ENCODE measurements at places on chromosomes 13 and 19. TPM values are rescaled to one million over a fixed set of nuclear protein-coding genes. Genes with fewer than 3 reads are reported as not detected.

ZNF441 gene
- 6.6 TPM for total RNA-seq

- DNase-seq = no peak
These were observed 29.5 kb upstream of the AKT2 start for GRCh38 chr19:40314656-40315055.

GRCh38 chr13:113441661-113442060 is 11.6 kb downstream of the ADPRHL1 start:
- DNase-seq = no peak

DNA sequence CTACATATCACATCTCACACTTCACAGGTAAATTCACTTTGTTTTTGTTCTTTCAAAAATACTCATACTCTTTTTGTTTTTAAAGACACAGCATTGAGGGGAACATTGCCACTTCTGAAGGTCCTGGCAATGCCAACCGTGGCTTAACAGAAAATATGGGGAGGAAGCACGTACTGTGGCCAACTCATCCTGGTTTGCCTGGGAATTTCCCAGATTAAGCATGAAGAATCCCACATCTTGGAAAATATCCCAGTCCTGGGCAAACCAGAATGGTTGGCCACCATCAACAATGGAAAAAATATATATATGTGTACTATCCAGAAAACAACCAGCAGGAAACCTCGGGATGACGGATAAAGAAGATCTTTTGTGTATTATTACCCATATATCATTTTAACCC is 1032.2 kb upstream of the SLC10A2 start:
- DNase-seq = no peak

GRCh38 chr19:2010135-2010668 is 5.3 kb downstream of the BTBD2 start:
- no peak for DNase-seq

- no peak for DNase-seq
These were observed 45.5 kb downstream of the LYL1 start for GRCh38 chr19:13057147-13057572.

DNA sequence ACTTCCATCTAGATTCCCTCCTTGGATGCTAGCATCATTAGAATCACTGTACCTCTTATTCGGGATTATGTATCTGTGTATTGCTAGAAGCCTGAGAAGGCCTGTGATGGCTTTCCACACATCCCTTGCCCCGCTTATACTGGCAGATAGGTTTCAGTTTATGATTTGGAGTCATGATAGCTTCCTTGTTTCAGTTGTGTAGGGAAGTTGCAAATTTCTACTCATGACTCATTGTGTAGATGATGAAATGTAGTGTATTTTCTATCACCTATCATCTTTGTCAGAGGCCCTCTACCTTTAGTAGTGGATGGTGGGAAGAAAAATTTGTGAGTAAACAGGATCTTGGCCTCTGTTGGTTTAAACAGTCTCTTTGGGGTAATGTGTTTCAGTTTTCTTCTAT is 165.2 kb downstream of the GGACT start:
- DNase-seq = no peak

DNA sequence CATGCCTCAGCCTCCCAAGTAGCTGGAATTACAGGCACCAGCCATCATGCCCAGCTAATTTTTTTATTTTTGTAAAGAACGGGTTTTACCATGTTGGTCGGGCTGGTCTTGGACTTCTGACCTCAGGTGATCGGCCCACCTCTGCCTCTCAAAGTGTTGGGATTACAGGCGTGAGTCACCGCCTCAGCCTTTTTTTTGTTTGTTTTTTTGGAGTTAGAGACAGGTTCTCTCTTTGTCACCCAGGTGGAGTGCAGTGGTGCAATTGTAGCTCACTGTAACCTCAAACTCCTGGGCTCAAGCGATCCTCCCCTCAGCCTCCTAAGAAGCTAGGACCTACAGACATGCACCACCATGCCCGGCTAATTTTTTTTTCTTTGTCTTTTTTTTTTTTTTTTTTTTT is 15.6 kb upstream of the NOTCH3 start:
- DNase-seq = no peak

- no peak for DNase-seq
These were observed 49.3 kb upstream of the IL17D start for GRCh38 chr13:20654156-20654555.

DNA sequence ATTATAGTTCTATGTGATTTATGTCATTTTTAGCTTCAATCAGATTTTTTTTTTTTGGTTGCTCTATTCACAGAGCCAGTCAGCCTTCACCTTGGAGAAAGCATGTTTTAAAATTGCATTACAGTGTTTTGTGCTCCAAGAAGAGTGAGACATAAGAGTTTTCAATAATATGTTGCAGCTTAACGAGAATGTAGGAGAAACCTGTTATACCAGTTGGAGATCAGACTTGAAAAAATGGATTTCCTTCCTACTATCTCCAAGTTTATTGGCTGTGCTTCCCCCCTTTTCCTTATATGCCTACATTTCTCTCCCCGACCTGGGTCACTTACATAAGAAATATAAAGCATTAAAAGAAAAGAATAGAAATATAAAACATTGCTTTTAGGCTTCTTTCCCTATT is 123.9 kb upstream of the ARGLU1 start:
- no peak for DNase-seq

DNA sequence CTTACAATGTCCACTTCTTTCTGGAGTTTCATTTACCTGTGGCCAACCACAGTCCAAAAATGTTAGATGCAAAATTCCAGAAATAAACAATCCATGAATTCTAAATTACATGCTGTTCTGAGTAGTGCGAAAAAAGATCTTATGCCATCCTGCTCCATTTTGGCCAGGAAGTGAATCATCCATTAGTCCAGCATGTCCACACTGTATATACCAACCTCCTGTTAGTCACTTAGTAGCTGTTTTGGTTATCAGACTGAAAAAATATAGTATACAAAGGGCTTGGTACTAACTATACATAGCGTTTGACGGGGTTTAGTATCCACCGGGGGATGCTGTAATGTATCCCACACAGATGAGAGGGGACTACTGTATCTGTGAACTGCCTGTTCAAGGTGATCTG is 618.0 kb upstream of the ARGLU1 start:
- no peak for DNase-seq

DNA sequence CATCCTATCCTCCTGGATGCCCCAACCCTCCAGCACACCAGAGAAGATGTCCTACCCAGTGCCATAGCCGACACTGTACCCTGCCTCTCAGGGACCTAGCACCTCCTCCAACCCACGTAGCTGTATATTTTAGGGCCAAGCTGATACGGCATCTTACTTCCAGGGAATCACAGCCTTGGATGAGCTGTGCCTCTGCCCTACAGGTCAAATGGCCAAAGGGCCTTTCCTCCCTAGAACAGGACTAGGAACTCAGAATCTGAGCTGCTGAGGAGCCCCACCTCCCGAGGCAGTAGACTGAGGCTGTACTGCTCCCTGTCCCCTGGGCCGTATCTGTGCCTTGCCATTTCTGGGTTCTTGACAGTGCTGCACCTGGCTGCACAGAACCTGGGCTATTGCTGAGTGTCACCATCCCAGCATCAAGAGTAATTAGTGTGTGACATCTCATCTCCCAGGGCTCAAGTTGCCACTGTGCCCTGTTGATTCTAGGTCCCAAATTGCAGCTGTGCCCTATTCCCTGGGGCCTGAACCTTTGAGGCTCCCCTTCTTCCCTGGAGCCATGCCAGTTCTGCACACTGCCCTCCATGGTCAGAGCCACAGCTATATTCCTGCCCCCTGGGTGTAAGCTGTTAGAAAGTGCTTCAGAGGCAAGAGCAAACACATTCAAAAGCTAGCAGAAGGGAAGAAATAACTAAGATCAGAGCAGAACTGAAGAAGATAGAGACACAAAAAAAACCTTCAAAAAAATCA is 41.0 kb downstream of the VWA8 start:
- no peak for DNase-seq

DNA sequence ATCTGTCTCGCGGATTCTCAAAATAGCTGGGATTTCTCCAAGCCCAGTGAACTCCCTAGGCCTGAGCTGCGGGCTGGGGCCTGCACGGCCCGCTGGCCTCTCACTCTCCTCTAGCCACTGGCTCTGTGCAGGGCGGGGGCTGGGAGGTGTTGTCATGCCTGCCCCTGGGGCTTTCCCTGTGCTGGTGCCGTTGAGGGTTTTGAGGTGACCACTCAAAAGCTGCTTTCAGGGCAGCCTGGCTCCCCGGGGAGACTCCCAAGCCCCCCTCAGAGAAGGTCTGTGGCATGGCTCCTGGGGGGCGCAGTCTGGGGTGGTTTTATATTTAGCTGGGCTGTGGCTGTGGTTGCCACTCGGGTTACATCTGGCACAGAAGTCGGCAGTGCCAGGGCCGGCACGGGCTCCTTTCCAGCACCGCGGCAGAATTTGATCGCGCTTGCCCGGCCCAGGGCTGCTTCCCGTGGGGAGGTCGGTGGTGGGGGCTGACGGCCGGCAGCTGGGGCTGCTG is 10.0 kb downstream of the NDUFB7 start:
- DNase-seq = no peak

DNA sequence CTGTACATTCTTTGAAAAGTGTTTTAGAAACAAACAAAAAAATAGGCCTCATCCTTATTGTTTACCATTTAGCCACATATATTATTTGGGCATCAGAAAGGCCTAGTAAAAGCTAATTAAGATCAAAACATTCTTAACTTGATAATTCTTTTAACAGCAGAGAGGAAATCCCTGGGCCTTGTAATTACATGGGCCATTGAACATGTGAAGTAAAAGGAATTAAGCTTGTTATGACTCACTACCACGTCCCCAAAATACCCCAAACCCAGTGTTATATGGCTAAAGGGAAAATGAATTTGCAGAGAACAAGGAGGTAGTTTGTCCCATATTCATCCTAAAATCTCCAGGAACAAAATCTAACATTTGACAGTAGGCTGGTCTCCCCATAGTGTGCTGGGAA is 439.8 kb downstream of the ITGBL1 start:
- DNase-seq = no peak

GRCh38 chr13:93268327-93269028 is 41.9 kb downstream of the GPC6 start:
- no peak for DNase-seq

PSG2 gene
- not detected for total RNA-seq

RASA3 gene
- 11.7 TPM for total RNA-seq

DNA sequence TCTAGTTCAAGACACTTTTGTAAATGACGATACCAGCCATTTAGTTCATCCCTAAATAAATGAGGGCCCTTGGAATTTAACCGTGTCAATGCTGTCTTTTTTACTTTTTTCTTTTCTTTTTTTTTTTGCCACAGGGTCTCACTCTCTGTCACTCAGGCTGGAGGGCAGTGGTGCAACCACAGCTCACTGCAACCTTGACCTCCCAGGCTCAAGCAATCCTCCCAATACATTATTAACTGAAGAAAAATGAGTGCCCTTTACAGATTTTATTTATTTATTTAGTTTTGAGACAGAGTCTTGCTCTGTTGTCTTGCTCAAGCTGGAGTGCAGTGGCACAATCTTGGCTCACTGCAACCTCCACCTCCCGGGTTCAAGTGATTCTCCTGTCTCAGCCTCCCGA is 2.9 kb upstream of the MED4 start:
- no peak for DNase-seq

DNA sequence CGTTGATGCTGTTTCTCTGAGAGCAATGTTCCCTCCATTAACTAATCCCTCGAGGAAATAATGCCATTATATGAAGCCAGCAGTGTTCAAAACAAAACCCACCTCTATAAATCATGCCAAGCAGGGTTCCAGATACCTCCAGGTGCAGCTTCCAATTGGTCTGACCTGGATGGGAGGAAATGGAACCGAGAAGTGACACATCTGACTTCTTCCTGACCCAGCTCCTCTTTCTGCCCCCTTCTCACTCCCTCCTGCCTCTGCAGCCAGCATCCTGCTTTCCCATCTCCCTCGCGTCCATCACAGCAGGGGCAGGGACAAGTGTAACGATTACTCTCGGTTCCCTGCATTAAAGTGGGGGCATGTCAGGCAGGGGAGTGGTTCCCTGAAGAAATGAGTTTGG is 37.5 kb downstream of the HSPH1 start:
- no peak for DNase-seq

- DNase-seq = no peak
These were observed 104.4 kb downstream of the LHFPL6 start for GRCh38 chr13:39498471-39499114.

DNA sequence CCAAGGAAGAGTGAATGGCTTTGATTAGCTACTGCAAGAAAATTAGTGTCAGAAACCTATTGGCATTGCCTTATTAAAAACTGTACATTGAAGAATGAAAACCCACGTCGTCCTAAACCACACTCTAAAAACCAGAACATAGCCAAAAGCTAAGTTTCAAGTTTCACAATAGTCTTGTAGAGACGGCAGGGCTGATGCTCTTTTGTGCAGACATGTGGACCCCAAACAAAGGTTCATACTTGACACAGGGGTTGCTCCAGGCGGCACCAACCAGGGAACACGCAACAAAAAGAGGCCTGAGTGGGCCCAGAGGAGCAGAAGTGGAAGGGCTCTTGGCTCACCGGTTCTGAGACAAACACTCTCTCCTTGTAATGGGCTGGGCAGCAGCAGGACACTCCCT is 28.6 kb upstream of the MIR17HG start:
- DNase-seq = no peak

WDR88 gene
- total RNA-seq = not detected

- DNase-seq = no peak
These were observed 1.4 kb upstream of the MAG start for GRCh38 chr19:35290381-35291127.

DNA sequence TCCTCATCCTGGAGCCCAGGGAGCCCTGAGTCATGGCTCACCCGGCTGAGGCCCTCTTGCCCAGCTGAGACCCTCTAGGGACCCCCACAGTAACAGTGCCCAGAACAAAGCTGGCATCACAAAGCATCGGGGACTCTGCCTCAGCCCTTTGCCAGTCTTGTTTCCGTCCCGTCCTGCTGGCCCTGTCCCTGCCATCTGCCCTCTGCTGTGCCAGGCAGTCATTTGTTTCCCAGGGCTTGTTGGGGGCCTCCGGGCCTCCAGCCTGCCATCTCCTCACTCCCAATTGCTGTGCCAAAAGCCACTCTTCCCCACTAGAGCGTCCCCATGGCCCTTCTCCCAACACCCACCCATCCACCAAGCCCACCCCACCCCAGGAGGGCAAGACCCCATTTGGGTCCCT is 64.2 kb downstream of the SMARCA4 start:
- no peak for DNase-seq

DNA sequence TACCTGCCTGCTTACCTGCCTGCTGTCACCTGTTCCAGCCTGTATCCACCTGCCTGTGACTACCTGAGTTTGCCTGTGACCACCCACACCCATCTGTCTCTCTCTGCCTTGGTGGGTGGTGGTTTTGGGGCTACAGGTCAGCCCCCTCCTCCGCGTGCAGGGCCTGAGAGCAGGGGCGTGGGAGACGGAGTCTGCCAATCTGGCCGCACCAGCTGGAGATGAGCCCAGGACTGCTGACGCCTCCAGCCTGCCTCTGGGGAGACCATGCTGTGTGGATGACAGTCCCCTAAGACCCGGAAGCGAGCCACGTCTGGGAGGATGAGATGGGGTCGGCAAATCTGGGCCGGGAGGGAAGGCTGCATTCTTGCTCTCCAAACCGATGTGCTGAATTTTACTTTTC is 15.9 kb upstream of the KCTD15 start:
- no peak for DNase-seq

- DNase-seq = no peak
These were observed 1768.5 kb downstream of the PCDH9 start for GRCh38 chr13:65461590-65461989.

- no peak for DNase-seq
These were observed 138.6 kb upstream of the KLF12 start for GRCh38 chr13:74272826-74273225.

- no peak for DNase-seq
These were observed 1832.8 kb upstream of the MIR17HG start for GRCh38 chr13:89514534-89515312.

PSG6 gene
- total RNA-seq = not detected

All from mucosa of gallbladder (tissue), 1 donor.